LHCN-M2 (cell line): ENCODE measurements at places on chromosomes 4 and X. TPM values are rescaled to one million over a fixed set of nuclear protein-coding genes. Genes with fewer than 3 reads are reported as not detected.
A peak's percentile ranks its signal among the peaks of the same experiment; 100 is the strongest.

- no peak for DNase-seq
Measured at GRCh38 chr4:123744664-123745290, 348.2 kb downstream of the SPRY1 start.

GRCh38 chr4:71269233-71269632 lies 69.6 kb upstream of the SLC4A4 start:
- peak; percentile 56 for DNase-seq

YY2 gene
- 1.8 and 1.9 TPM in 2 replicates for total RNA-seq

FABP2 gene
- not detected in 2 replicates for total RNA-seq

- no peak for DNase-seq
Measured at GRCh38 chrX:108304210-108304609, 134.0 kb downstream of the COL4A6 start.

- peak; percentile 97 for DNase-seq
Measured at GRCh38 chr4:13559413-13559812, 15.1 kb upstream of the NKX3-2 start.

DNA sequence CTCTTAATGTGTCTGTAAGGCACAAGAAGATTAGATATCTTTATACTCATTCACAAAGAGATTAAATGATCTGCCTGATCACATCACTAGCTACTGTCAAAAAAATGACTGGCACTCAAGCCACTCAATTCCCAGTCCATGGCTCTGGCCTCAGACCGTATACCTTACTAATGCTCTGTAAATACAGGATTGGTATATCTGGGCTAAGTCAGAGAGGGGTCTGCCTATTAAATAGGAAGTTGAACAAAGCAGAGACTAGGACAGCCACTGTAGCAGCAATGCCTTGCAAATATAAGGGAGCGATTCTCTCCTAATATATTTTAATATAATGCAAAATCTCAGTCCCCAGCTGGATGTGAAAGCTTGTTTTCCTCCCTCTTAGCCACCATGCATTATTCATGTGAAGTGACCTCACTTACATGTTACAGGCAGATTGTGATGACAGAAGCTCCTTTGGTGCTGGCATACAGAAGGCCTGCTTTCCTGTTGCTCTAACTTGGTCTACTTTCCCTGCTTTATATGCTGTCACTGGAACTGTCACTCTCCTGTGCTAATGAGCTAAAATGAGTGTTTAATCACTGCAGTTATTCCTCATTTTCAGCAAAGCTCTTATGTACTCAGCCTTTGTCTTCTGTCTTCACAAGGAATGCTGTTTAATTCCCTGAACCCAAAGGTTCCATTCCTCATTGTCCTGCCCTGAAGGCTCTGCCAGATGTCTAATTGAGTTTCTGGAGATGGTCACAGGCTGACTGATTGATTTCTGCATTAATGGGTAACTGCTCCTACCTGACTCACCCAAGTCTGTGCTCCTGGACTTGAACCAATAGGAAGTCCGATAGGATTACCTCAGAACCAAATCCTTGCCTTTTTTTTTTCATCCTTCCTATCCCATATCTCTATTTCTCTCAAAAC lies 578.2 kb downstream of the KLHL13 start:
- DNase-seq, result no peak

- no peak for DNase-seq
Measured at GRCh38 chrX:148020329-148020728, 39.2 kb downstream of the FMR1NB start.

UGT2B15 gene
- not detected in 2 replicates for total RNA-seq

- DNase-seq, result peak; percentile 27
Measured at GRCh38 chr4:41507291-41507947, 30.5 kb upstream of the LIMCH1 start.

GRCh38 chr4:6452116-6452896 lies 20.1 kb downstream of the PPP2R2C start:
- no peak for DNase-seq

DNA sequence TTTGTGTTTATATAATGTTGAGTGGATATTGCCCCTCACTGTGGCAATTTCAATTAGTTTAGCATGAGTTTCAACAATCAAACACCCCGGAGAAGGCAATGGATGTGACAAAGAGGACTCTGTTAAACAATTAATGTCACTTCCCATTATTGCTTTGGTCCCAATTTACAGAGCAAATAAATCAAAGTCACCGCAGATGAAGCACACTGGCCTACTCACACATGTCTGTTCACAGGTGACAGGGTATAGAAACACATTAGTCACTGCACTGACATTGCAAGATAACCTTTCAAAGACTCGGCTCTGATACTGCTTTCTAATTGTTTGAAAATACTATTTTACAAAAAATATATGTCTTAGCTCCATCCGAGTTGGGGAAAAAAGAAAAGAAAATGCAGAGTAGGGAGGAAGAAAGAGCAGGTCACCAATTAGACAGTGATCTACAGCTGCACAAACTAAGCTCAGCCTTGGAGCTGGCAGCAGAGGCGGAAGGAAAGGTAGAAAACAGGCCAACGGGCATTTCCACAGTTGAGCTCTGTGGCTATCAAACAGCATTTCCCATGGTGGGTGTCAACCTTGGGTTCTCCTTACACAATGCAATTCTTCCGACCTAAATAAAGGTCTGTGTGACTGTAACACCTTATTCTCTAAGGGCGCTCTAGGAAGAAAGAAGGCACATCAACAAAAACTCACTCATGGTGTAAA lies 53.9 kb downstream of the PPARGC1A start:
- no peak for DNase-seq

PCSK1N gene
- 1.8 and 3.2 TPM in 2 replicates for total RNA-seq
